ENCODE measurements at places on chromosomes 13 and 19.
A peak's percentile ranks its signal among the peaks of the same experiment; 100 is the strongest.

GRCh38 chr19:4338441-4339355 lies at the start of gene STAP2:
Gene STAP2, minus strand, starts transcription at chr19:4338827. Its CDS starts 74 bp downstream, at chr19:4338753.
- H3K36me3 ChIP-seq, result no peaks in the 10 kb centered on the region
- H3K4me1 ChIP-seq, result peaks cover 11% of the 10 kb centered on the region
- peak within 1 kb of the TSS; percentile 78 for H3K27ac ChIP-seq
- no peak for DNase-seq
- H3K4me3 ChIP-seq, result peak within 1 kb of the TSS; percentile 57

GRCh38 chr19:6069268-6069791 lies 41.0 kb downstream of the RFX2 start:
- no peak overlapping the region for H3K27ac ChIP-seq
- peaks cover 28% of the 10 kb centered on the region for H3K4me1 ChIP-seq
- H3K27me3 ChIP-seq, result no peaks in the 10 kb centered on the region
- H3K36me3 ChIP-seq, result no peaks in the 10 kb centered on the region
- peak; percentile 25 for DNase-seq

GRCh38 chr19:35806597-35806996 lies 6.0 kb downstream of the PRODH2 start:
- H3K4me1 ChIP-seq, result no peaks in the 10 kb centered on the region
- no peaks in the 10 kb centered on the region for H3K27me3 ChIP-seq
- H3K27ac ChIP-seq, result no peak overlapping the region

- no peak for DNase-seq
- H3K36me3 ChIP-seq, result no peaks in the 10 kb centered on the region
- H3K4me1 ChIP-seq, result no peaks in the 10 kb centered on the region
- no peak overlapping the region for H3K4me3 ChIP-seq
- H3K27ac ChIP-seq, result no peak overlapping the region
Measured at GRCh38 chr13:41978007-41978406, 17.1 kb upstream of the VWA8 start.
